ENCODE measurements at places on chromosomes 11 and 22.
A peak's percentile ranks its signal among the peaks of the same experiment; 100 is the strongest.

GRCh38 chr22:32501836-32502752 lies 27.5 kb downstream of the FBXO7 start:
- DNase-seq, result no peak

DNA sequence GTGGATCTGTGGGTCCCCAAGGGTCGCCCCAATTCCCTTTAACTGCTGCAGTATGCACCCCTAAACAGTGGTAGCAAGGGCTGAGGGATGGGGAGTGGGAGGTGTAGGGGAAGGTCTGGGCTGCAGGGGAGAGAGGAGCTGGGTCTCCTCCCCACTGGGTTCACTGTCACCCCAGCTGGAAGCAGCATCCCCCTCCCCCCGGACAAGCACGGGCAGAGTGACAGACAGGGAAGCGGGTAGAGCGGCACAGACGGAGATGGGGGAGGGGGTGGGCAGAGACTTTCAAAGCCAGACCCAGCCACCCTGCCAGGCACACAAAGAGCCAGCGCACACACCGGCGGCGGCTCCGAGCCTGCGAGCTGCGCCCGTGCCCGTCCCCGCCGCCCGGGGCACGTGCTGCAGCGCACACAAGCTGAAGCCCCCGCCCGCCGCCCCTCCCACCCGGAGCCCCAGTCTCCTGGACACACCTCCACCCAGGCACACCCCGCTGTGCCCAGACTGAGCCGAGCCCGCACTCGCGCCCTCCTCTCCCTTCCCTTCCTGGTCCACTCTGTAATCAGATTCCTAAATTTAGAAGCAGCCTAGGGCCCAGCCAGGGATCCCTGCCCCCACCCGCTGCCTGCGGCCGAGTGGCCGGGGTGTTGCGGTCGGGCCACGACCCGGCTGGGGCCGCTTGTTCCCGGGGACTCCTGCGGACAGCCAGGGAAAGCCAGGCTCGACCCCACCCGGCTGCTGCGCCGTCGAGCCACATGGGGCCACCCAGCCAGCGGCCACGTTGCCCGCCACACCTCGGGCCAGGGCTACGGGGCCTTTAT lies 935 bp upstream of the RCOR2 start:
- DNase-seq, result peak; percentile 86

DNA sequence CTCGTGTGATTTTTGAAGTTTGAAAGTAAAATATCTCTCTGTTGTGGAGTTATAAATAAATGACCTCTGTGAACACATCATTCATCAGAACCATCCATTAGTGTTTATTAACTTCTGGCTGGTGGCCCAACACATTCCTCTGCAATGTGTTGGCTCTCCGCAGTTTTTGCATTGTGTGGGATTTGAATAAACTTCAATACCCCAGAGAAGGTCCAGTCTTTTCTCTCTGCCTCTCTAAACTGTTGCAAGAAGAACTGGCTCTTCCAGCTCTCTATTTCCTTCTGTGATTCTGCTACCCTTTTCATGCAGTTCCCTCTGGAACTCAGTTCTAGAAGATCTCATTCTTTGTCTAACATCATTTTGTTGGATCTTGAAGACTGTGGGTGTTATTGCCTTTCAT lies 125.0 kb upstream of the ARHGAP42 start:
- DNase-seq, result no peak

DNA sequence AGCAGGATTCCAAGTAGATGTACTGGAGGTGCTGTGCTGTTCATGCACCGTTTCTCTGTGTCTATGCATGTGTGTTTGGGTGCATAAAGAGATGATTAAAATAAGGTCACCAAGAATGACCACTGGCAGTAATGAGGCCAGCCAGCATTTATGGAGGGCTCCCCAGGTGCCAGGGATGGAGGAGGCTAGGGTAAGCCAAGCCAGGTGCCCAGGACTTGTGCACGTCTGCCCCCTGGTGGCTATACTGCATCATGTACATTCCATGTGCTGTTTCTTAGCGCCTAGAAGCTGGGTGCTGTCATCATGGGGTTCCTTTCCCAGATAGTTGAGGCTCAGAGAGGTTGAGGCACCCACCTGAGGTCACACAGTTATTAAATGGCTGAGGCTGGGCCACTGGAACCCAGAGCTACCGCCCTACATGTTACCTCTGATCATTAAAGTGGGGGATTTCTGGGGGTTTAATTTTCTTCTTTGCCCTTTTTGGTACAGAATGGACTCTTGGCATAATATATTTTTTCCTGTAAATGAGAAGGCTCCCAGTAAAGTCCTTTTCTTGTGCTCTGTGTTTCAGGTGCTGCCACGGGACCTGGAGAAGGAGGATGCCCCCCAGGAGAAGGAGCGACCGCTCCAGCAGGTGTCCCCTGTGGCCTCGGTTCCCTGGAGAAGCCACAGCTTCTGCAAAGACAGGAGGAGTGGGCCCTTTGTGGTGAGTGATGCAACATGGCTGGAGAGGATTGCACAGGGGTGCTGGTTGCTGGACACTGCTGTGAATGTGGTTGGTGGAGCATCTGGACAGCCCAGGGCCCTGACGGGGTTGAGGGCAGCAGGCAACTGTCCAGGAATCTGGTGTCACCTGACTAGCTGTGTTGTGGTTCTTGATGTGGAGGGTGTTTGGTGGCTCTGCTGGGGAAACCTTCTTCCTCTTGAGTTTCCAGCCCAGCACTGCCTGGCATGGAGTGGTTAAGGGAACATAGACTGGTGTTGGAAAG lies 96.4 kb downstream of the KIAA1671 start:
- DNase-seq, result peak; percentile 44

GRCh38 chr22:19957445-19957844 lies 15.8 kb upstream of the TXNRD2 start:
- no peak for DNase-seq

Data from NCI-H345 (cell line).